ENCODE measurements at places on chromosomes 7 and 10.

DNA sequence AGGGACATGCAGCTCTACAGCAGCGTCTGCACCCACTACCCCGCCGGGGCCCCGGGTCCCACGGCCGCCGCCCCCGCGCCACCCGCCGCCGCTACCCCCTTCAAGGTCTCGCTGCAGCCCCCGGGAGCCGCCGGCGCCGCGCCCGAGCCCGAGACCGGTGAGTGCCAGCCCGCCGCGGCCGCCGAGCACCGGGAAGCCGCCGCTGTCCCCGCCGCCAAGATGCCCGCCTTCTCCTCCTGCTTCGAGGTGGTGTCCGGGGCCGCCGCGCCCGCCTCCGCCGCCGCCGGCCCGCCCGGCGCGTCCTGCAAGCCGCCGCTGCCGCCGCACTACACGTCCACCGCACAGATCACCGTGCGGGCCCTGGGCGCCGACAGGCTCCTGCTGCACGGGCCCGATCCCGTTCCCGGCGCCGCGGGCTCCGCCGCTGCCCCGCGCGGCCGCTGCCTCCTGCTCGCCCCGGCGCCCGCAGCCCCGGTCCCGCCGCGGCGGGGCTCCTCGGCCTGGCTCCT, 631 bp downstream of the OTUD1 start:
- no peak for DNase-seq

DNA sequence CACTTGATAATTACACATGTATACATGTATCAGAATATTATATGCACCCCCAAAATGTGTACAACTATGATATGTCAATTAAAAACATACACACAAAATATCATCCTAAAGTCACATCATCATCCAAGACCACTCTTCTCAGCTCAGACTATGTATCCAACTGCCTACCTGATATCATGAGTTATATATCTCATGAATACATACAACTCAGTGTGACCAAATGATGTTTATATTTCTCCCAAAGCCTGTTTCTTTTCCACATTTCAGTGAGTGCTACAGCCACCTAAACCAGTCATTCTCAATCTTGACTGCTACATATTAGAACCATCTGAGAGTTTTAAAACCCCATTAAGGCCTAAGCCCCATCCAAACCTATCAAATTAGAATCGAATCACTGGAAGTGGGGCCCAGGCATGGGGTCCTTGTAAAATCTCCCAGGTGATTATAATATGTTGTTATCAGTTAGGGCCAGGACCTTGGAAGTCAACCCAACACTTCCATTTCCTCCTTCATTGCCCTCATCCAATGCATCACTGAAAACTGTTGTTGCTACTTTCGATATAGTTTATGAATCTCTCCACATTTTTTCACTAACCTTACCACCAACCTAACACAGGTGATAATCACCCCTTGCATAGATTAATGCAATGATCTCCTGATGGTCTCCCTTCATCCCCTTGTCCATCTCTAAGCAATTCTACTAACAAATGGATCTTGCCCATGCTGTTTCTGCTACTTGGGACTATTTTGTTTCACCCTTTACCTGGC, 53.8 kb upstream of the ITGB8 start:
- no peak for DNase-seq

DNA sequence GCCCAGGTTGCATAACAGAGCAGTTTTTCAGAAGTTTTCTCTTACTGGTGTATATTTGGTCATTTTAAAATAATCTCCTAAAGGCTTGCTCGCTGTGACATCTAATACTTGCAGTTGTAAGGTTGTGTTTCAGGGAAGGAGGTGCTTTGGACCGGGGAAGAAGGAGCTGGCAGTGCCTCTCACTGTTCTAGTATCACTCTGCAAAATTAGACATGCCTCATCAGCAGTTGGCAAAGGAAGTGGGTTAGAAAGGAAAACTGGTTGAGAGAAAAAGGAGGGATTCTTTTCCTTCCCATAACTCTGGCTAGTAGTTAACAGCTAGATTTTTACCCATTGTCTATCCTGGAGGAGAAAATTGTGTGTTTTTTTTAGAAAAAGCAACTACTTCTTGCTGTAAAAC, 34.8 kb downstream of the CUL1 start:
- DNase-seq, result no peak

GRCh38 chr7:42385912-42386311, 148.9 kb upstream of the GLI3 start:
- DNase-seq, result no peak

- DNase-seq, result no peak
Measured at GRCh38 chr10:43647576-43647975, 1.1 kb downstream of the ZNF32 start.

GRCh38 chr7:18756378-18757050, 261.0 kb downstream of the HDAC9 start:
- DNase-seq, result no peak

DNA sequence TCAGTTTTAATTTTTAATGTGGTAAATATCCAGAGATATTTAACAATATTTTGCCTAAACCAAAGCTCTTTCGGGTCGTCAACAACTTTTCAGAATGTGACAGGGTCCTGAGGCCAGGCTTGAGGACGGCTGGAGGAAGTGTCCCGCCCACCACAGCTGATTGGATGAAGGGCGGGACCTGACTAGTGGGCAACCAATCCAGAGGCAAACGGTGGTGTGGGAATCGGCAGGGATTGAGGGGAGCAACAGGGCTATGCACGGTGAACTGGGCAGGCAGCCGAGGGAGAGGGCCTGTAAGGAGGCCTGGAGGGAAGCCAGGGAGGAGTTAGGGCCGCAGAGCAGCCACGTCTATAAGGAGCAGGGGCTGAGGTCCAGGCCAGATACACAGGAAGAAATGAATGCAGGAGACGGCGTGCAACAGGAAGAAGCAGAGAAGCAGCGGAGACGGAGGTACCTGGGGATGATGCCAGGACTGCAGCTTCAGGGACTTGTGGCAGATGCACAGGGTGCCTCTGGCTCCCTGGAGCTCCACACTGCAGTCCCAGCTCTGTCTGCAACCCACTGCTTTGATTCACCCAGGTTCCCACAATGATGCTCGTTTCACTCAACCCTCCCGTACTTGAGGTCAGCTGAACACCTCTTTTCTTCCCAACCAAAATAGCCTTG, 46.1 kb upstream of the ZMIZ1 start:
- DNase-seq, result no peak

GRCh38 chr10:107059872-107060271, 104.6 kb downstream of the SORCS1 start:
- no peak for DNase-seq

- DNase-seq, result no peak
Measured at GRCh38 chr7:46932676-46933424, 649.1 kb downstream of the TNS3 start.

GRCh38 chr10:36534471-36535002, 590.9 kb upstream of the ANKRD30A start:
- peak; percentile 1 for DNase-seq

DNA sequence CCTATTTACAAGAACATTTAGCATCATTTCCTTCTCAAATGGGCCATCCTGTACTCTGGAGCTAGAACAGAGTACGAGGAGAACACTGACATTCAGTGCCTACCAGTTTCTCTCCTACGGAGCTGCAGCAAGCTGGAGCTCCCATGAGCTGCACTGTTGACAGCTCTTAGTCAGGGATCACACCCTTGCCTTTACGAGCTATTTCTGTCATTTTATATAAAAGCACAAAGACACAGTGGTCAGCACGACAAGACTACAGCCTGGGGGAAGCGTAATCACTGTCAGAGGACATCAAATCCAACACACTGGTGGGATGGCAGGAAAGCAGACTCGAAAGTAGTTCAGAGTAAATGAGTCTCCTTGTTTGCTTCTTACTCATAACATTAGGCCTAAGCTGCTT, 2.7 kb downstream of the CDCA7L start:
- no peak for DNase-seq

DNA sequence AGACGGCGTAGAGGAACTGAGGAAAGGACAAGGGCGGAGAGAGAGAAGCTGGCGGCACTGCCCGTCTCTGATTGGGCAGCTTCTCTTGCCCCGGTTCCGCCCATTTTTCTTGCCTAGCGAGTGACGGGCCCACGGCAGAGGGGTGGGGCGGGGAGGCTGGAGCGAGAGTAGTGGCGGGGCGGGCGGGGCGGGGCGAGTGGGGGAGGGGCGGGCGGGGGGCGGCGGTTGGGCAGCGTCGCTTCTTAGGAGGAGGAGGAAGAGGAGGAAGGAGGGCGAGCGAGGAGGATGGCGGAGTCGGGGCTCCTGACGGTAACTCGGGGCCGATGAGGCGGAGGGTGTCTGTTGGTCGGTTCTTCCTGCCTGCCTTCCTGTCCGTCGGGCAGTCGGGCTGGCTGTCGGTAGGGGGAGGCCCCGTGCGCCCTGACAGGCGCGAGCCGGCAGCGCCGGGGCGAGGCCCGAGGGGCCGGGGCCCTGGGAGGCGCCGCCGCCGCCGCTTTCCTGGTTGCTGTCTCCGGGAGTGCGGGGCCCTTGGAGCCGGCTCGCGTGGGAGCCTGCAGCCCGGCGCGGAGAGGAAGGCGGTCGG, at the start of gene SHOC2:
Gene SHOC2 (plus strand): TSS at position 256 of the 583 bp plus-strand sequence. CDS start 44,755 bp downstream, outside the sequence.
- DNase-seq, result peak; percentile 99

DNA sequence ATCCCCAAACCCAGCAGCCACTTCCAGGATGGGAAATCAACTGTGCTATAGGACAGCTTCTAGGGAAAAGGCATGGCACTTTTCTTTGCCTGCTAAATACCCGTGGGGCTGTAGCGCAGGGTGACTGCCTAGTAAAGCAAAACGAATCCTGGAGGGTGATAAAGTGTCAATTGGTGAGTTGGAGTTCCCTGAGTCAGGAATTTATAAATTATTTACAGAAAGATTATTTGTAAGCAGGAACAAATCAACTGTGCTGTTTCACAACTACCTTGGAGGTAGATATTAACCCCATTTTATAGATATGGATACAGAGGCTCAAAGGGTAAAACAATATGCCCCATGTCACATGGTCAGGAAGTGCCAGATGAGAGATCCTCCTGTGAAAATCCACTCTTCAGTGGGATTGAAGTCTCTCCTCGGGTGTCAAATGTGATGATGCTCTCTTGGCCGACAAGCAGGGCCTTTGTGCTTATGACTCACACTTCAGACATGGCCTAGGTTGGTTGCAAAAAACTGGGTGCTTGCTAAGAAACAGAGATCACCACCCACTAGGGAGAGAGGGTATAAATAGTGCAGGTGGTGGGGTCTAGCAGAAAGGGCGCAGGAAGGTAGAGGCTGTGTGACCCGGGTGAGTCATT, 383.2 kb upstream of the ZMIZ1 start:
- DNase-seq, result no peak

DNA sequence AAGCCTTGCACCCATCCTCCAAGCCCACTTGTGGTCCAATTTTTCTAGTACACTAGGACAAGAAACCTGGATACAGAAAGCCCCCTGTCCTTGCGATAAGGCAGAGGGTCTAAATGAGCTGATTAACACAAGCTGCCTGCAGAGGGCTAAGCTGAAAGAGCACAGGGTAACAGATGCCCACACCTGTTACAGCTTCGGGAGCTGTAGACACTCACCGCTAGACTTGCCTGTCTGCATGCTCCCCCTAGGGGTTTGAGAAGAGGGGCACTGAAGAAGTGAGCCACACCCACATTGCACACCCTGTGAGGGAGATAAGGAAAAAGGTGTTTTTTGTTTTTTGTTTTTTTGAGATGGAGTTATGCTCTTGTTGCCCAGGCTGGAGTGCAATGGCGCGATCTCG, 386.5 kb upstream of the AUTS2 start:
- DNase-seq, result no peak

DNA sequence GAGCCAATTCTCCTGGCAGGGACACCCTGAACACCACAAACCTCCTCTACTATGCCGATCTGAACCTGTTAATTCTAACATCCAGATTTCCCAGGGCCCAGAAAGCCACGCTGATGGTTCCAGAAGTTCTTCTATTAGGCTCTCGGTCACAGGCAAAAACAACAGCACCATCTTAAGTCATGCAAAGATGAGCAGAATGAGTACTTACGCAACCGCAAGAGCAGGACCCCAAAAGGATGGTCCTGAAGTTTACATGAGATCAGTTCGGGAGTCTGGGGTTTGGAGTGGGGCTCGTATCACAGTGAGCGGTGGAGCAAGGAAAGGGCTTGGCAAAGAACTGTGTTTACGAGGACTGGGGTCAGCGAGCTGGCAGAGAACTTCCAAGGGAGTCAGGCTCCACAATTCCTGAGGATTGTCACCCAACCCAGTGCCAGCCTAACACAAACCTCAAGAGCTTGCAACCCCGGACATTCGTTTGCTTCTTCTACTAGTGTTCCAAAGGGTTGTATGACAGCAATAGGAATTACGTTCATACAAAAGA, 532.6 kb downstream of the TNS3 start:
- DNase-seq, result no peak

DNA sequence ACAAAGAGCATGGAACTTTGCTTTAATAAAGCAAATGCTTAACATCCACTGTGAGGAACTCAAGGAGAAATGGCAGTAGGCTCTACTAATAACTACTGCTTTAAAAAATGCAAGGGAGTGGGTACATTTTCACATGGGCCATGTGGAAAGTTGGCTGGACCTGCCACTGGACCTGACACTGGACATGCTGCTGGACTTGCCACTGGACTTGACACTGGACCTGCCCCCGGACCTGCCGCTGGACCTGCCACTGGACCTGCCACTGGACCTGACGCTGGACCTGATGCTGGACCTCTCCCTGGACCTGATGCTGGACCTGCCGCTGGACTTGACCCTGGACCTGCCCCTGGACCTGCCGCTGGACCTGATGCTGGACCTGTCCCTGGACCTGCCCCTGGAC, 32.6 kb downstream of the DIP2C start:
- no peak for DNase-seq

DNA sequence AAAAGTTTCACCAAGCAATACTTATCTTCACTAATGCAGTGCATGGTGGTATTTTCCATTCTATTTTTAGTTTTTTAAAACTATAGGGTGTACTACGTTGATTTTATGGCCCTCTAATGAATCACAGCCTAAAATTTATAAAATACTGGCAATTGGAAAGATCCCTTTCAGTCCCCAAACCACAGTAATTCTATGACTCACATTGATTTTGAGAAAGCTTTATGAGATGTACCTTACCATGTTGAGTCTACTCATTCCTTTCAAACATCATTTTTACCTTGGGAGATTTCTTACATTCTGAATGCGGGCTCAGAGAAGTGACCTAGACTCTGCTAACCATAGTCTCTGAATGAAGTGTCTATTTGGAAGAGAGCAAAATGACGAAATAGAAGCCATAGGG, 141.6 kb downstream of the GPR85 start:
- no peak for DNase-seq

- no peak for DNase-seq
Measured at GRCh38 chr7:148849393-148850098, 34.5 kb downstream of the EZH2 start.

- no peak for DNase-seq
Measured at GRCh38 chr10:86900955-86901354, 56.5 kb downstream of the MMRN2 start.

DNA sequence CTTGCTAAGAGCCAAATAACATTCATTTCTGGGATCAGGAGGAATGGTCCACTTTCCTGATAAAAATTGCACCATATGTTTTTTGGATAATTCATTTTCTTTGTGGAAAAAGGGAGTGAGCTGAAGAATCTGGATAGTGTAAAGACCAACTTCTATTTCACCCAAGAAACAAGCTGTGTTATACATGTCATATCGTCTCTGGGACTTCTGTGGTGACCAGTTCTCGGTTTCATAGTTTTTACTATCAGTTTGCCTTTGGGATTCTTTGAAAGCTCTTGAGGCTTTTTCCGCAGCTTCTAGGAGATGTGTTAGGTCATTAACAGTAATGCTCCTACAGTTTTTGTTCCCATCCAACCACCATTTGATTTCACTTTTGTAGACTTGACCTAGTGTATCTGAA, 14.4 kb upstream of the SAMD9 start:
- no peak for DNase-seq

- no peak for DNase-seq
Measured at GRCh38 chr10:126124046-126124445, 227.7 kb downstream of the FANK1 start.
